Thoracic aorta endothelial cell (primary cell): ENCODE measurements at places on chromosomes 5 and 9. TPM values are rescaled to one million over a fixed set of nuclear protein-coding genes. Genes with fewer than 3 reads are reported as not detected.

FCN1 gene
- total RNA-seq: not detected in 2 replicates

PRELID2 gene
- total RNA-seq: 27.1 and 29.3 TPM in 2 replicates

HACD4 gene
- 1.1 and 2.2 TPM in 2 replicates for total RNA-seq

KCNT1 gene
- total RNA-seq: not detected in 2 replicates

MYMK gene
- not detected in 2 replicates for total RNA-seq

RETREG1 gene
- total RNA-seq: 0.27 and 0.65 TPM in 2 replicates

SEC61B gene
- 106 and 132 TPM in 2 replicates for total RNA-seq

IL3 gene
- not detected in 2 replicates for total RNA-seq

CCNO gene
- total RNA-seq: 0.13 and 0.65 TPM in 2 replicates

PCDHGB4 gene
- 5.6 and 9.7 TPM in 2 replicates for total RNA-seq

FSD1L gene
- 9.3 and 10.5 TPM in 2 replicates for total RNA-seq

KIF4B gene
- 0.29 and 1.7 TPM in 2 replicates for total RNA-seq

GARIN3 gene
- not detected in 2 replicates for total RNA-seq

APBA1 gene
- 9.4 and 12.1 TPM in 2 replicates for total RNA-seq

IRX4 gene
- not detected in 2 replicates for total RNA-seq

ACSL6 gene
- not detected in 2 replicates for total RNA-seq

CDH18 gene
- not detected in 2 replicates for total RNA-seq

ZNF608 gene
- 14.6 and 21.0 TPM in 2 replicates for total RNA-seq

DMRT3 gene
- not detected in 2 replicates for total RNA-seq

SERF1A gene
- 10.2 and 15.4 TPM in 2 replicates for total RNA-seq

PPP3R2 gene
- total RNA-seq: not detected in 2 replicates

PCDHAC1 gene
- total RNA-seq: under 0.01 TPM in 1 of 2 replicates, not detected in the other

SLC34A1 gene
- total RNA-seq: not detected in 2 replicates

RELL2 gene
- total RNA-seq: 3.1 and 3.7 TPM in 2 replicates

INSL6 gene
- total RNA-seq: not detected in 2 replicates

PRDM9 gene
- total RNA-seq: not detected in 2 replicates

LCN2 gene
- not detected in 2 replicates for total RNA-seq

ANKHD1 gene
- total RNA-seq: 94.7 and 111 TPM in 2 replicates

FXN gene
- total RNA-seq: 11.5 and 15.2 TPM in 2 replicates

FOXI1 gene
- total RNA-seq: not detected in 2 replicates

FAM221B gene
- not detected in 2 replicates for total RNA-seq

FOXD4L5 gene
- total RNA-seq: 0.07 TPM in 1 of 2 replicates, not detected in the other
